ENCODE measurements at places on chromosomes 12 and 14. TPM values are rescaled to one million over a fixed set of nuclear protein-coding genes. Genes with fewer than 3 reads are reported as not detected.

The SERPINA10 gene
- total RNA-seq = not detected

- DNase-seq = no peak
Observed at GRCh38 chr14:30260833-30261607, 297.9 kb upstream of the G2E3 start.

DNA sequence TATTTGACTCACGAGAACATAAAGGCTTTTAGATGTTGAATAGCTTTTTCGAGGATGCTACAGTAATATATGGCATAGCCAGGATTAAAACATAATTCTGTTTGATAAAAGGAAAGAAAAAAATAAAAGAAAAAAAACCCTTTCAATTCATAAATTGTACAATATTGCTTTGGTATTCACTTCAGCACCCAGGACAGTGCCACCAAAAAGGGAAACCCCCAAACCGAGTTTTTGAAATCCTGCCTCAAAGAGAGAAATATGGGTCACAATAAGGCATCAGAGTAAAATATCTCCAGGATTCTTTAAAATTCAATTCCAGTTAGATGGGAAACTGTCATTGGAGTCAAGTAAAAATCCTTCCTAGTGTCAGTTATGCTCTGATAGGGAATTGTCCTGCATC lies 551.2 kb upstream of the SEL1L start:
- DNase-seq = no peak

The SIX4 gene
- 4.8 TPM for total RNA-seq

DNA sequence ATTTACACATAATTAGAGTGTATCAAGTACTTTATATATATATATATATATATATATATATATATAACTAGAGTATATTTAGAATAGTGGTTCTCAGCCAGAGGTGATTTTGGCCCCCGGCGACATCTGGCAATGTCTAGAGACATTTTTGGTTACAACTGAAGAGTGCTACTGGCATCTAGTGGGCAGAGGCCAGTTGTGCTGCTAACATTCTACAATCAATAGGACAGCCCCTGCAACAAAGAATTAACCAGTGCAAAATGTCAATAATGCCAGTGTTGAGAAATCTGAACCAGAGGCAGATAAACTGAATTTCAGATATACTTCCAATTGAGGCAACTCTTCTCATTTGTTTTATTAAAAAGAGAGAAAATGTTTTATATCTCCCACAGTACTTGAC lies 8.9 kb downstream of the GTF2A1 start:
- no peak for DNase-seq

GRCh38 chr14:80955416-80955941 lies at the start of gene TSHR:
Gene TSHR, plus strand, starts transcription at chr14:80955621. Its CDS starts 60 bp downstream, at chr14:80955681.
- no peak for DNase-seq

The TPPP2 gene
- total RNA-seq = not detected

- DNase-seq = no peak
Observed at GRCh38 chr12:19068137-19068536, 61.4 kb upstream of the PLEKHA5 start.

- no peak for DNase-seq
Observed at GRCh38 chr12:93847517-93848474, 170.6 kb downstream of the CRADD start.

The REM2 gene
- total RNA-seq = not detected

DNA sequence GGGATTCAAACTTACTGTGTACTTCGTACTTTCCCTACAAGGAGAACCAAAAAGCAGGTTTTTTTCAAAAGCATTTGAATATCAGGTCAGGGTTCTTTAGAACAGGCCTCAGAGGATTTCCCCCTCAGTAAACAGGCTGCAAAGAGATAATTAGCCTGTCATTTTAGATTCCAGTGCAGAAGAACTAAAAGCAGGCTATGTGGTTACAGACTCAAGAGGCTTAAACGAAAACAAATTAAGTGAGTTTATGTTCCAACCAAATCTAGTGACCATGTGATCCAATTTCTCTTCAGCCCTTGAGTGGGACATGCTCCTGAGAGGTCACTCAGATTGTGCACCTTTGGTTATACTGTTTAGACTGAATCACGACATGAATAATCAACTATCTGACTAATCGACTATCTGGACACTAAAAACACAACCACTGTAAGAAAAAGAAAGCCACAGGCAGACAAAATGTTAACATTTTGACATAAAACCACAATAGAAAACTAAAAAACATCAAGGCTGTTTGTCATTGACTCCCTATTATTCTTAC lies 4.5 kb downstream of the TMED8 start:
- peak; percentile 2 for DNase-seq

- no peak for DNase-seq
Observed at GRCh38 chr14:99502989-99503421, 21.8 kb downstream of the CCNK start.
